Stimulated activated CD8-positive, alpha-beta memory T cell treated with anti-CD3 and anti-CD28 coated beads, Interleukin-15, amount 100 ng/mL, for 1 hour (primary cell): ENCODE measurements at places on chromosomes 3 and 15.

DNA sequence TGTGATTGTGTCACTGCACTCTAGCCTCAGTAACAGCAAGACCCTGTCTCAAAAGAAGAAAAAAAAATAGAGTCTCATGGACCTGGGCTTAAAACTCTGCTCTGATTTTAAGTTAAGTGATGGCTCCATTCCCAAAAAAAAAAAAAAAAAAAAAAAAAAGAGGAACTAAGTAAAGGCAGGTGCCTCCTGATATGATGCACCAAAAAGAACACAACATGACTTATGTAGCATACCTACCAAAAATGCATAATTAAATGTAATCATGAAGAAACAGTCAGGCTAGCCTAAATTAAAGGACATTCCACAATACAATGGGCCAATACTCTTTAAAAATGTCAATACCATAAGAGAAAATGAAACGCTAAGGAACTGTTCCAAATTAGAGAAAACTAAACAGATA is 5.4 kb upstream of the IREB2 start:
- DNase-seq, result no peak

GRCh38 chr15:41048852-41049251 is 67.2 kb downstream of the INO80 start:
- DNase-seq, result no peak

GRCh38 chr3:112381673-112382542 is 49.0 kb downstream of the CD200 start:
- DNase-seq, result no peak

DNA sequence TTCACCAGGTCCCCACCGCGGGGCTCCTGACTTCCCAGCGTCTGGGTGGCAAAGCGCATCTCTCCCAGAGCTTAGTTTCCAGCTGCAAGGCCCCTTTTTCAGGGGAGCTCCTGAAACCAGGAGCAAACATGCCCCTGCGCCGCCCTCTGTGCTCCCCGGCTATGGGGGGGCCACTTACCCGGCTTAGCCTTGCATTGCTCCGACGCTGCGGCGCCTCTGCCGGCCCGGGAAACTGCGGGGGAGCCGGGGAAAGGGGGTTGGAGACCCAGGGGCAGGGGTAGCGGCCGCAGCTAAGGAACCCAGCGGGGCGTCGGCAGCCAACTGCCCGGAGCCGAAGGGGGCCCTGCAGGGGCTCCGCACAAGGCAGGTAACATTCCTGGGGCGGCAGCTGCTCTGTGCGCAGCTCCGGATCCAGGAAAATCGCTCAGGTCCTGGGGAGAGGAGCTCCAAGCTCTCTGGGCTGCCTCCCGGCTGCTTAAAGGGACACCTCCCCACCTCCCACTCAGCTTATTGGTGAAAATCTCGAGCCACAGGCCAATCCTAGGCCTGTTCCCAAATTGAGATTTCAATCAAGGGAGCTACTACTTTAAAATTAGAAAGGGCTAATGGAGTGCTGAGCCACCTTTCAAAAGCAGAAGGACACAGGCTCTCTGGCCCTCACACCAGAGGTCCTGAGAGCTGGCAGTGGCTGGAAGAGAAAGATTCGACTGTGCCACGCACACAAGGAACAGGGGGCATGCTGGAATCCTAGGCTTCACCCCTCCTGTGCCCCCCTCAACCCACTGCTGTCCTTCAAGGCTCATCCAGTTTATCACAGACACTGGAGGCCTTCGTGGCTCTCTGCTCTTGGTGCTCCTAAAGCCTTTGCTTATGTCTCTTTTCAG is 42.7 kb upstream of the PRICKLE2 start:
- no peak for DNase-seq

- no peak for DNase-seq
Measured at GRCh38 chr3:22585504-22585903, 617.6 kb upstream of the UBE2E2 start.

- DNase-seq, result no peak
Measured at GRCh38 chr3:155037508-155038202, 42.5 kb upstream of the MME start.

DNA sequence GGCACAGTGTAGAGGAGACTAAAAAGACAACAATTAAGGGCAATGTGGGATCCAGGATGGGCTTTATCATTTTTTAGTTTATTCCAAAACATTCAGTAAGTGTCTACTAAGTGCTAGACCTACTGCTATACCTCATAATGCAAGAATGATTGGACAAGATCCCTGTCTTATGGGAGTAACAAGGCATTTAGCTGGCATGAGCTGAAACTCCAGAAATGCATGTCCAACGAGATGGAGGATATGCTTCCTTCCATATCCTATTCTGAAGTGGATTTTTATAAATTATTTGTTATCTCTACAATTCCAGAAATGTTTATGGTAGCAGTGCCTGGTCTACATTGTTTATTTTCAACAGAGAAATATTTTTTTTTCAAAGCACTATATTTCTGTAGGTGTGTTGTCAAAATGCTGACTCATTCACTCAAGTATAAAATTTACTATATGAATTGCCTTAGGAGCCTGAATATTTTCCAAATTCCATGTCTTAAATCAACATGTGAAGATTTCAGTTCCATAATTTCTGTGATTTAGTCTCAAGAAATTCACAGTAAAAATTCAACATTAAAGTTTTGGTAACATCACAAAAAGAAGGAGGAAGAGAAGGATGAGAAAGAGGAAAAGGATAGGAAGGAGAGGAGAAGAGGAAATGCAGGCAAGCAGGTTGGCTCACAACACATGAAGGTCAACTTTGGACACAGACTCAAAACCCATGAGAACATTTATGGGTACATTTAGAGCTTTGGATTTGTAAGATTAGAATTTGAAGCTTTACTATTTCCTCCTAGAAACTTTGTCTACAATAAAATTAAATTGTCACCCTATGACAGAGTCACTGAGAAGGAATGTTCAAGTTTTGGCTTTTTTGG is 88.6 kb downstream of the P3H2 start:
- DNase-seq, result no peak

GRCh38 chr15:90035095-90035839 is 34.1 kb downstream of the ZNF710 start:
- no peak for DNase-seq

- no peak for DNase-seq
Measured at GRCh38 chr3:134822090-134822489, 27.0 kb downstream of the EPHB1 start.

DNA sequence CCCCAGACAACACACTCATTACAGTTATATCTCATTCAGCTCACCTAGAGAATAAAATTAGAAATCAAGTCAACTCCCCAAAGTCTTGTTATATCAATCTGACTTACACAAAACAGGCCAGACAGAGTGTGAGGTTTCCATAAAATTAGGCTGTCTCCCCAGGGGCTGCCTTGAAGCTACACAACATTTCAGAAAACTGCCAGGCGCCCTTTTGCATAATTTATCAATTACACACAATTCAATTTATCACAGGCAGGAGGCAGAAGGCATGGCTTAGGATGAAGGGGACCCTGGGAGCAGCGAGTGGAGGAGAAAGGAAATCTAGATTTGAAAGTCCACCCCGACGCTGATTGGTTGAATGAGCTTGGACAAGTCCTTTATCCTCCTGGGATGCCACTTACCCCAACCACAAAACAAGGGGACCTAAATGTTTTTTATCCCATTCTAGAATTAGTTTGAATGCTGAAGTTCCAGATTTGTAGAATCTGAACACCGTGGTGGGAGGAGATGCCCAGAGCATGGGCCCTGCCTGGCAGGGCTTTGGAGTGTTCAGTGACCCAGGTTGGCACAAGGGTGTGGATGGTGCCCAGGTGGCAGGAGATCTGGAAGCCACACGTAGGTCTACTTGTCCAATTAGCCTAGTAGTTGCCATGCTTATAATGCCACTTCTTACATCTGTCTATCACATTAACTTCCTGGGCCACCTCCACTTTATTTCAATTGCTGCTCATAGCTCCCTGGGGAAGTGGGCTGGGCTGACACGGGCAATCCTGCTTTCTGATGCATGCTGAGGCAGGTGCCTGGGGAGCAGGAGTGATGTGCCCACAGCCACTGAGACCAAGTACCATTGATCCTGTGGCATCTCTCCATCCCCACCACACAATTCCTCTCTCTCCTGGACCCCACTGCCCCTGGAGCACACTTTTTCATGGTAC is 119.8 kb upstream of the TLE3 start:
- DNase-seq, result no peak

- DNase-seq, result no peak
Measured at GRCh38 chr3:12317914-12318313, 29.0 kb downstream of the PPARG start.

GRCh38 chr3:197283045-197283444 is 15.4 kb downstream of the DLG1 start:
- DNase-seq, result no peak

GRCh38 chr15:82832601-82833361 is 23.4 kb downstream of the WHAMM start:
- DNase-seq, result no peak

GRCh38 chr3:132710311-132710710 is 11.9 kb downstream of the NPHP3 start:
- no peak for DNase-seq

DNA sequence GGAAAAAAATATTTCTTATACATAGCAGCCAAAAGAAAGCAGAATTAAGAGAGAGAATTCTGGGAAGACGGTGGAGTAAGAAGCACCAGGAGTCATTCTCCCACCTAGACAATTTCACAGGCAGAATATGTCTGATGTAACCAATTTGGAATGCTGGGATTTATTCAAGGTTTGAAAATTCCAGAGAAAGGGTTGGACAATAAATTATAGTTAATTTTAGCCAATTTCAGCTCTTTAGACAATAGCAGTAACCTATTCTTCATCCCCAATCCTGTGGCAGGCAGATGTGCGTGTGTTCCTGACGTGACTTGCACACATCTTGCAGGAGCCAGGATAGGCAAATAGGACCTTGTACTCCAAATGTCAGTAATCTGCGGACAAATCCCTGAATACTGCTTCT is 541.0 kb upstream of the NAALADL2 start:
- no peak for DNase-seq

DNA sequence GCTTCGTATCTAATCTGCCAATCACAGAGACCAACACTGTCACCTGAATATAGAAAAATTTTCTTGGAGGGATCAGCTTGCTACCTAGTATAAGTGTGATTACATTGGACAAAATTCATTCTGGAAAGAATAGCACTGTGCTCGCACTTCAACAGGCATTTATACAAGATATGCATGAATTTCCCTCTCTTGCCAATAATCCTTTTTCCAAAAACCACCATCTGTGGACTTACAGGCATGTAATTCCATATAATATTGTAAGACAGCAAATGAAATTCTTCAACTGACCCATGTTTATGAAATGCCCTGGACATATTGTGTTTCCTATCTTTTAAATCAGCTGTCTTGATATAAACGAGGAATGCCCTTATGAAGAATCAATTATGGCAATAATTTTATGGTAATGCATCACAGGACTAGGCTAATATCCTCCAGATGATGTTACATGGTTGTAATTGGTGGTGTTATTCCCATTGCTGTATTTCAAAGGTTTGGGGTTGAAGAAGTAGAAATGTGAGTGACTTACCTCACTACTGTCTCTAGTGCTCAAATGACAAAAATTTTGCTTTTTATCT is 861.4 kb upstream of the NECTIN3 start:
- DNase-seq, result no peak

DNA sequence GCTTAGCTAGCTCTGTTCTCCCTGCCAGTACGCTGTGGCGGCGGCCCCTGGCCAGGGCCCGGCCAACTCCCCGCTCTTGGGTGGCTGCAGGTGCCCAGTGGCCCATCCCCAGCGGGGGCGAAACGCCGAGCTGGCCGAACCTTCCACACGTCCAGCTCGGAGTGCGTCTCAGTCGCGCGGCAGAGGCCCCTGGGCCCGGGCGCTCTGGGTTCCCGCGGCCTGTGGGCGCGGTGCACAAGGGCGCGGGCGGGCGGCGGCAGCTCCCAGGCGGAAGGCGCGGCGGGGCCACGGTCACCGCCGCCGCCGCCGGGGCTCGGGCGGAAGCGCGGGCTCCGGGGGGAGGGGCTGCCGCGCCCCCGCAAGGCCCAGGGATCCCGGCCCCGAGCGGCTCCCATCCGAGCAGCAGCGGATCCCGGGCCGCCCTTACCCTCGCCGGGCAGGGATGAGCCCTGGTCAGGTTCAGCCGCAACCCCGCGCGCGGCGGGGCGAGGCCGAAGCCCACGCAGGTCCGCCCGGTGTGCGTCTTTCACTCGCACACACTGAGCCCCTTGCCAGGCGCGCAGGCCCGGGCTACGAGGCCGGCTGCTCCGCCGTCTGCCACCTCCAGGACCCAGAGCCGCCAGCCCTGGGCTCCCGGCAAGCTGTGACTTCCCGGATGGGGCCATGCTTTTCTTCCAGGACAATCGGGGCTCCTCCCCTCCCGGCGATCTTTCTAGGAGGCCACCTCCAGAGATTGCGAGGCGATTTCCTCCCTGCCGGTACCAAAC is 54.2 kb downstream of the CCDC54 start:
- DNase-seq, result no peak

DNA sequence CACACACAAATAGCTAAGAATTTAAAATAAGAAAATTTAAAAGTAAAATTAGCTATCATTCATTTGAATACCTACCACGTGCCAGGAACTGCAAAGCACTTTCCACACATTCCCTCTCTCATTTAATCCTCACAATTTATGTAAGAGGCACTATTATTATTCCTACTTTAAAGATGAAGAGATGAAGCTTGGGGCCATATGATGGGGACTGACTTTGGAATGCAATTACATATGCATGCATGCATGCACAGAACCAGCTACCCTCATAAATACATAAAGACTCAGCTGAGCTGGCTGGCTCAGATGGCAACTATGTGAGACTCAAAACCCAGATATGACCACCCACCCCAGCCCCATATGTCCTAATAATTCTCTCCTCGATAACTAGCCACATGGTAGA is 31.7 kb upstream of the THUMPD3 start:
- DNase-seq, result no peak

DNA sequence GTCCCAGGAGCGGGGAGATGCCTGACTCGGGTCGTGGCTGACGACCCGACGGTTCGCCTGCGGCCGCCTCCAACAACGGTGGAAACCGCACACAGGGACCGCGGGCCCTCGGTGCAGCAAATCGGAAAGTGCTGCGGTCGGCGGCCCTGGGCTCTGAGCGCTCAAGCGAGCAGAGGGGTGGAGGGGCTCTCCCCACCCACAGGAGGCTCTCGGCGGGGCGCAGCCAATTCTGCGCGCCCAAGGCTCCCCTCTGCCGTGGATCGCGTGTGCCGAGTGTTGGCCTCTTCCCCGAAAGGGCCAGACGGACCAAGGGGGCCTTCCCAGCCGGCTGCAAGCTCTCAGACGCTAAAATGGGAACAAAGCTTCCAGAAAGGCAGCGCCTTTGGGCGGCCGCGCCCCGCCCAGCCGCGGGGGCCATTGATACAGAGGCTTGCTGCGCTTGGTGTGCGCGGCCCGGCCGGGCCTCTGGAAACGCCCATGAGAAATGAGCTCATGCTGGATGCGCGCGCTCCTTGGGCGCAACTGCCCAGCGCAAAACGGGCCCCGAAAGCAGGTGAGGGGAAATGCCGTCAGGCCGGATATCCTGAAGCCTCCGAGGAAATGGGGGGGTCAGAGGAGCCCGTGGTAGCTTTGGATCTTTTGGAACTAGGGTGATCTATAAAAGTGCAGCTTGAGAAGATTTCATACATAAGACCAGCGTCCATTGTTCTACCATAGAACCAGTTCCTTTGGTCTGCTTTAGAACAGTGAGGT is 1.2 kb upstream of the GSK3B start:
- peak; percentile 54 for DNase-seq

GRCh38 chr3:73603762-73604171 is 21.0 kb downstream of the PDZRN3 start:
- no peak for DNase-seq

GRCh38 chr15:53305554-53305953 is 453.9 kb downstream of the WDR72 start:
- no peak for DNase-seq
